Naive thymus-derived CD8-positive, alpha-beta T cell (primary cell): ENCODE measurements at places on chromosomes 1 and 21. TPM values are rescaled to one million over a fixed set of nuclear protein-coding genes. Genes with fewer than 3 reads are reported as not detected.

Gene KRTAP11-1
- not detected for polyA plus RNA-seq

Gene CFAP45
- not detected for polyA plus RNA-seq

Gene ZNF697
- polyA plus RNA-seq = not detected

Gene FCRL1
- 0.09 TPM for polyA plus RNA-seq

Gene TP73
- not detected for polyA plus RNA-seq

DNA sequence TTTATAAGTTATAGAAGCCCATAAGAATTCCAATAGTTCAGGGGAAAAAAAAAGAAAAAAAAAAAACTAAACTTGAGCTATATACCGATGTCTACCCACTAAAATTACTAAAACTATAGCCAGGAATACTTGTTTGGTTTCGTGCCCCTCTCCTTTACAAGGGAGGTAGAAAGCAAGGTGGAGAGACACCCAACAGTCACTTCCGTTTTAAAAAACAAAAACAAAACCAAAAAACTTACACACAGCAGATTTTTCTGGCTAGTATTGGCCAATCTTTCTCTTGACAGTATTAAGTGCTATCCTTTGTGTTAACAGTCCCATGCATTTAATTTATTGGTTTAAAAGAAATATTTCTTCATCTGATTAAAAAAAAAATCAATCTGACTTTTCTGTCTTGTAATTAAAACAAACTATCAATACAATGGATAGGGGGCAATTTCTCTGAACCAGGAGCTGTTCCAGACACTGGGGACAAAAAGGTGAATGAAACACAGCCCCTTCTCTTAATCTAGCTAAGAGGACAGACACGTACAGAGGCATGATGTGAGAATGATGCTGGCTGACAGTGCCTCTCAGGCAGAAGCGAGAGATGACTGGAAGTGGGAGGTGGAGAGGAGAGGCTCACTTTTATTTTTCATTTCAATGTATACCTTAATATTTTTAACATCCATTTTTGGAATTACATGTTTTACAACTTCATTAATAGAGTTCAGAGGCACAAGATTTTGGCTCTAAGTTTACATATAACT, 214.8 kb downstream of the RERE start:
- no peak for DNase-seq

- DNase-seq = no peak
These were observed 102.1 kb downstream of the NRDC start for GRCh38 chr1:51776408-51776807.

DNA sequence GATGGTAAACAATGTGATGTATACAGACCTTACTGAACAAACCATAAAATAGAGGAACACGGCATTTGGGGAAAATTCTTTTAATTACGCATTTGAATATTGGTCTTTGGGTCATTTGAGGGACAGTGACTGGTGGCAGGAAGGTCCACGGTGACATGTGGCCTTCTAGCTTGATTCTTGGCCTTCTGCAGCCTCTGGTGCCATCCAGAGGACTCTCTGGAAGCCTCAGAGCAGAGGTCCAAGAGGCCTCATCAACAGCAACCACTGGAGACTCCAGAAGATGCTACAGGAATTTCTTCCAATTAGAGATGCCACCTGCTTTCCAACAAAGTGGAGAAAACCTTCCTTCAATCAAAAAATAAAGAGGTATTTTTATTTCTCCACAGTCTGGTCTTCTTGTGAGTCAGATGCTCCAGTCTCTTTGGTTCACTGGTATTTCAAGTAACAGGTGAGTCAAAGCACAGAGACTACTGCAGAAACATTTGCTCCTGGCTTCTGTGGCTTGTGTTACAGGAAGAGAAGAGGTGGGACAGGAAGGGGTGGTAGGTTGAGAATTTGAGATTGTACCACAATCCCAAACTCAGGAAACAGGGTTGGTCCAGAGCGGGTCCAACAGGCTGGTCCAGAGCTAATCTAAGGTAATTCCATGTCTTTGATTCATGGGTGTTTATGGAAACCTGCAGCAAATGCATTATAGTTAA, 2.7 kb upstream of the F5 start:
- DNase-seq = no peak

DNA sequence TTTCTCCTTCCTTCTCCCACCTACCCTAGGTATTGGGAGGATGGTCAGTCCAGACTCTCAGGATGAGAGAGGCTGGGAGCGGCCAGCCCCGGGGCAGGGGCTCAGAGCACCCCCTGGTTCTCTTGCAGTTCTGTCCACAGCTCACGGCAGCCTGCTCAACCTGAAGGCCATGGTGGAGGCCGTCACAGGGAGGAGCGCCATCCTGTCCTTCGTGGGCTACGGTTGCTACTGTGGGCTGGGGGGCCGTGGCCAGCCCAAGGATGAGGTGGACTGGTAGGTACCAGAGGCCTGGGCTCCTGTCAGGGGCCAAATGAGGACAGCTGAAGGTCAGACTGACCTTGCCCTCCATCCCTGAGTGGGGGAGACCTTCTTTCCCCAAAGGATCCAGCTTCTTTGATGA, 4.2 kb downstream of the PLA2G2F start:
- no peak for DNase-seq

DNA sequence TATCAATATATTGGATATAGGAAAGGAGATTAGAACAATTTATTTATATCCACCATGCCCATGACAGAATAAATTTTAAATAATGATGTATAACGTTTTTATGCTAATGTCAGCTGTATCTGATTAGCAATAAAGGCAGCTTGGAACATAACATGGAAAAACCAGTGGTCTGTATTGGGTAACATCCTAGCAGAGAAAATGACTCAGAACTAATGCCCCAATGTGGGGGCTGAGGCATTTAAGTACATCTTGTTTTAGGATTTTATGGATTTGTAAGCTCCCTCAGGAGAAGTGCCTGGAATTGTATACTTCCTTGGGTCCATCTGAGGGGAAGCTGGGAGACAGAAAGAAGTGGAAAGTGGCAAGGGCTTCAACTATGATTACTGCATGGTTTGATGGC, 82.3 kb downstream of the HMCN1 start:
- no peak for DNase-seq

DNA sequence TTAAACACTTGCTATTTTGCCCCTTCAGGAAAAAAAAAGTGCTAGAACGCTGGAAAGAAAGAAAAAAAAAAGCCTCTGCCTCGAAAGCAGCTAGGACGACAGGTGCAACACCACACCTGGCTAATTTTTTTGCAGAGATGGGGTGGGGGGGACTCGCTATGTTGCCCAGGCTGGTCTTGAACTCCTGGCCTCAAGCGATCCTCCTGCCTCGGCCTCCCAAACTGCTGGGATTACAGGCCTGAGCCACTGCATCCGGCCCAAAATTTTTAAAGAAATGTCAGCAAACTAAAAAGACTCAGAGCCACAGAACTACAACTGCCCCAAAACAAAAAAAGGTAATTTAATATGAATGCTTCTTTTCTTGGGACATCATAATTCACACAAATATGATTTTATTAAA, 1.4 kb downstream of the DOCK7 start:
- DNase-seq = no peak
